Stimulated activated CD8-positive, alpha-beta memory T cell treated with anti-CD3 and anti-CD28 coated beads, Interleukin-7, amount 100 ng/mL, for 4 hours (primary cell): ENCODE measurements at places on chromosomes 5 and 9.

DNA sequence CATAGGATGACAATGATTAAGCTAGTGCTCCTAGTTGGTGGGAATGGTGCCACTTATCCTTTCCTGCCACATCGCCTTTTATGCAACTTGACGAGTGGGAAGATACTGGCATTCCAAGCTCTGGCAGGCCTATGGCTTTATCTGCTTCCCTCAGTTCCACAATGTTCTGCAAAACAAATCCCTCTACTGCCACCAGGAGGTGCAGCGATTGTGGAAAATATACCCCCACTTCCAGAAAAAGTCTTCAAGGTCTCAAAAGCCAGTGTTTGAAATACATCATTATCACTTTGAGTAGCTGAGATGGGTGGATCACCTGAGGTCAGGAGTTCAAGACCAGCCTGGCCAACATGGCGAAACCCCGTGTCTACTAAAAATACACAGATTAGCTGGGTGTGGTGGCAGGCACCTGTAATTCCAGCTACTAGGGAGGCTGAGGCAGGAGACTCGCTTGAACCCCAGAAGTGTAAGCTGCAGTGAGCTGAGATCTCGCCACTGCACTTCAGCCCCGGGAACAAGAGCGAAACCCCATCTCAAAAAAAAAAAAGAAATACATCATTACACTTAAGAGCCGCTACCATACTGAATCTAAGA lies 3.4 kb downstream of the CLINT1 start:
- no peak for DNase-seq

GRCh38 chr5:133508845-133509741 lies 103.2 kb downstream of the FSTL4 start:
- DNase-seq = no peak

GRCh38 chr5:10808347-10809226 lies 47.6 kb upstream of the DAP start:
- no peak for DNase-seq

DNA sequence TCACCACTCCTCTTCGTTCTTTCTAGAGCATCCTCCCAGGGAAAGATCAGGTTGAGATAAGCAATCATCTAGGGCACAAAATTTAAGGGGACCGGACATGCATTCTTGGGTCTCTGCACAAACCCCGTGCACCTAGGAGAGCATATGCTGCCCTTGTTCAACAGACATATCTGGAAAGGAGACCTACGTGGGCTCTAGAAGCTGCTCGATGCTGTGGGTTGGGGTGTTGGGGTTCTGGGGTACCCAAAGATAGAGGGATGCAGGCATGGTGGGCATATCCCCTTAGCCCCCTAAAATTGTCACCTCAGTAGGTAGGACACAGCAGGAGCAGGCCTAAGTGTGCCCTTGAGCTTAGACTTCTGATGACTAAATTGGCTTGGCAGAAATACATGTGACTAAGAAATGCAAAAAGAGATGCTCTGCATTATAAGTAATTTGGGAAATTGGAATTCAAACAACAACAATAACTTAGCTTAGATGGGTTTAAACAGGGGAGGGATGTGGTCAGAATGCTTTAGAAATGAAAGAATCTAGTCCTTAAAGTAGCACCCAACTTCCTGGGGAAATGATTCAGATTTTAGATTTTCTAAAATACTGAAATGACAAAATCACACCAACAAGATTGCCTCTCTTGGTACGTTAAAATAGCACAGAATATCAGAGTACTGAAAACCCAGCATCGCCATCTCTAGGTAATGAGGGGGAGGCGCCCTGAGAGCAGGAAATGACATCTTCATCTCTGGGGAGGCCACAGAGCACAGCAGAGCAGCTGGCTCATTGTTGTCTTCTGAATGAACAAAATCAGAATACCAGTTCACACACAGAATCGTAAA lies 172.3 kb downstream of the GNA14 start:
- DNase-seq = no peak

GRCh38 chr9:784202-784601 lies 57.3 kb upstream of the DMRT1 start:
- DNase-seq = no peak
